ENCODE measurements at places on chromosomes 3 and 15.

DNA sequence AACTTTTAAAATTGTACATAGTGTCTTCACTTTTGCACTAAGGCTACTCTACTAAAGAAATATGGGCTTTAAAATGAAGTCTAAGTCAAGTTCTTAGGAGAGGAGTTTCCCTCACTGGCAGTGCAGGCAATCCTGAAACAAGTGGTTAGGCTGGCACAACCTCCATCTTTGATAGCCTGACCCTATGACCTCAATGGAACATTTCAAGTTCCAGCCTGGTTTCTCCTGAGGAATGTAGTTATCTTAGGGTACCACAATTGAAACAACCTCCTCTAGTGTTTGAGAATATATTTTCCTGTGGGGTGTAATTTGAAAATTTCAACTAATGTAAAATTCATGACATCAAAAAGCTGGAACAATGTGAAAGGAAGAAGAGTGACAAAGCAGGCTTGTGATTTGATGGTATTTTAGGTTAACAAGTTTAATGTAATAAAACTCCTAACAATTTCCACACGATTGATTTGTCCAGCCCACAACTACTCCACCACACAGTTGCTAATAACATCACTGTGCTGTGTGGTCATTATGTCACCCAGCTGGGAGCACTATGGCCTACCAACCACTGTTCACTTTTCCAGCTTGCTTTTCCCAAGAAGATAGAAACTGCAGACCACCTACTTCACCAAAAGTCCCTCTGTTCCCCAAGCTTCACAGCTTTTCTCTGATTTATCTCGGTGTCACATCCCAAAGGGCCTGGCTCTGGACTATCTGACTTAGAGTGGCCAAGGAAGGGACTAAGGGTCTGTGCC is 1.8 kb downstream of the WWTR1 start:
- DNase-seq = no peak

DNA sequence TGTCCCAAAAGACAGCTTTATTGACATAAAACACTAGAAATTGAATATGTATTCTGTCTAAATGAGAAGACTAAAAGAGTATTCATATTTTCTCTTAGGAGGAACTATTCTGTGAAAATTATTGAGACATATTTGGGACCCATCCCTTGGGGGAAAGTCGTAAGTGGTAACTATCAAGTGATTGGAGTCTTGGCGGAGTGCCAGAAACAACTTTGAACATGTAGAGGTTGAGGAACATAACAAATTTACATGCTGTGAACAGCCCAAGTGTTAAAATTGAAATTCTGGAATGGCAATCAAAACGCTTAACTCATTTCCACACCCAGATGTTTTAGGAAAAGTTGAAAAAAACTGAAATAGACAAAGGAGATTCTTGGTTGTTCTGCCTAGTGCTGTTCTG is 1034.6 kb downstream of the NSUN3 start:
- DNase-seq = no peak

DNA sequence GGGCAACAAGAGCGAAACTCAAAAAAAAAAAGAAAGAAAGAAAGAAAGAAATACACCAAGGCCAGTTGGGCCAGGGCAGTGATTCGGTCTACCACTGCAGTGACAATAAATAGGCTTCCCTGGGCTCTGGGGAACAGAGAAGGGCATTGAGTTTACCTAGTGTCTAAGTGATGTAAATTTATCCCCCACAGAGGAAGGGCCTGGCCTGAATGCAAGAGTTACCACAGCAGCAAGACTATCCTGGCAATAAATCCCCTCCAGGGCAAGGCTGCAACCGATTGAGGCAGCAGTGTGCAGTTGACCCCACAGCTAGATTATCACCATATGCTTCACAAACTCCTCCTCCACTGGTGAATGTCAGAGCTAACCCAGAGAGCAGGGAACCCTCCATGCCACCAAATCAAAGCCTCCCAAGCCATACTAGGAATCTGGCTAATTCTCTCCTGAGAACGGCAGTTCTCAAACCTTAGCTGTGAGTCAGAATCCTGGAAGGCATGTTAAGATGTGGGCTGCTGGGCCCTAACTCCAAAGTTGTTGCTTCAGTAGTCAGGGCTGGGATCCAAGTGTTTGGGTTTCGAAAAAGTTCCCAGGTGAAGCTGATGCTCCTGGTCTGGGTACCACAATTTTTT is 64.3 kb upstream of the GATM start:
- peak; percentile 75 for DNase-seq

DNA sequence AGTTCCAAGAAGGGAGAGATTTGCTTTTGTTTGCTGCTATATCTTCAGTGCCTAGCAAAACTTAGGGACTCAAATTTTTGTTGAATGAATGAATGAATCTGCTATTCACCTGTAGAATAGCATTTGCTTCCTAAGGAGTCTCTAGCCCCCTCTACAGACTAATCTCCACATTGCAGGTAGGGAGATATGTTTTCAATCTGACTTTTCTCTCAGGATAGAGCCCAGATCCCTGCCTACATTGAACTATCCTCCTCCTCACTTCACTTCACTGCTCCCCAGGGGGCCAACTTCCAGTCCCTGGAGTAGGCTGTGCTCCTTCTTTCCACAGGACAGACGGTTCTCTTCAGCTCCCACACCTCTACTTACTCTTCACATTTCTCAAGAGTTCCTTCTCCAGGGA is 81.9 kb upstream of the PTX3 start:
- DNase-seq = no peak

- DNase-seq = no peak
These were observed 93.8 kb upstream of the FHIT start for GRCh38 chr3:61345020-61345419.

GRCh38 chr15:47388299-47388698 is 329.0 kb upstream of the SEMA6D start:
- no peak for DNase-seq

DNA sequence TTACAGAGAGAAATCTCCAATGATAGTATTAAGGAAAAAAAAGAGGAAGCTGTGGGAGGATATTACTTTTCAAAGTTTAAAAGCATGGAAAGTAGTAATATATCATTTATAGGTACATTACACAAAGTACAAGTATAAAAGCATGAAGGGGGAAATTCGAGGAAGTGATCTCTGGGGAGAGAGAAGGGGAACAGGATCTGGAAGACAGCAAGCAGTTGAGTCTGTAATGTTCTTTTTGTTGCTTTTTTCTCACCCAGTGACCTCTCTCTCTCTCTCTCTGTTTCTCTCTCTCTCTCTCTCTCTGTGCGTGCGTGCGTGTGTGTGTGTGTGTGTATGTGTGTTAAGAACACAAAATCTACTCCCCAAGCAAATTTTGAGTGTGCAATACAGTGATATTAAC is 10.2 kb downstream of the C3orf20 start:
- DNase-seq = no peak

GRCh38 chr3:13706886-13707285 is 158.0 kb downstream of the FBLN2 start:
- no peak for DNase-seq

DNA sequence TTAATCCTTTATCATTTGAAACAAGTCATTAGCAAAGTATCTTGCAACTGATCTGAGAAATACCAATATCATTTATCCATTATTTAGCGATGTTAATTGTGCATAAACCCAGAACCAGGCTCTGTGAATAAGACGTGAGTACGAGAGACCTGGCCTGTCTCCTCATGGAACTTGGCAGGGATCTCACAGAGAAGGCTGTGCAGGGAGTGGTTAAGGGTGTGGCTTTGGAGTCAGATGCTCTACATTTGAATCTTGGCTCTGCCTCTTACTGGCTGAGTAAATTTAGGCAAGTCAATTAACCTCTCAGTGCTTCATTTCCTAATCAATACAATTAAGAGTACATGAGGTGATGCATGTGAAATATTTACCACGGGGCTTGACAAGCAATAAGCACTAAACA is 39.9 kb upstream of the TBL1XR1 start:
- no peak for DNase-seq

GRCh38 chr3:29370476-29371420 is 89.9 kb downstream of the RBMS3 start:
- DNase-seq = no peak

- DNase-seq = no peak
These were observed 186.8 kb downstream of the SLCO3A1 start for GRCh38 chr15:92040350-92040749.

DNA sequence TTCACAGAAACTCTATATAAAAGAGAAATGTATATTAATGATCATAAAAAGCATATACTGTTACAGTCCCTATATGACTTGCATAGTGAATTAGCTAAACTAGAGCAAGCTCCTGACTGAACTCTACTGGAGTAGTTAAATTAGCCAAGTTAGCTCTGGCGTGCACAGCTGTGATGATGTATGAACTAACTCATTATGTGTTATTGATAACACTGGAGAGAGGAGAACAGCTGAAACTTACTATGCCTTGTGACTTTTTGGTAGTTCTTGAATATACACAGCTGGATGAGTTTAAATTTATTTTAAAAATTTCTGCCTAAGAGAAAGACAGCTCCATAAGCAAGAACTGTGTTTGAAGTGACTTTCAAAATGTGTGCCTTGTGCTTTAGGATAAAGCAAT is 8.1 kb downstream of the TIPARP start:
- DNase-seq = no peak

DNA sequence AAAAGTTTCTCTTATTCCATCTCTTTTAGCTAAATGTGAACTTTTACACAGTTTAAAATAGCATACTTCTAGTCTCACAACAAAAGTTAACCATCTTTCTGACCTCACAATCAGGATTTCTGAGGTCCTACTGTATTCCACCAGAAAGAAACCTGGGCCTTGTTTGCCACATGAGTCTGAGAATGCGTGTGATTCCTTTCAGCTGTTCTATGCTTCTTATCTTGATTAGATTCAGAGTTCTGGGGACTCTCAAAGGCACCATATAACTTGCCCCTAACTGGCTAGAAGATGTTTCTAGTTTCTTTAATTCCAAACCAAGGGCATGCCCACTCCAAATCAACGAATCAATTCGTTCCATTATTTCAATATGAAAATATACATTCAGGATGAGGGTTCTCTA is 131.1 kb downstream of the ATP8B4 start:
- DNase-seq = no peak

- DNase-seq = no peak
These were observed 29.8 kb upstream of the UBE3A start for GRCh38 chr15:25468611-25469010.

- no peak for DNase-seq
These were observed 1159.8 kb upstream of the ALCAM start for GRCh38 chr3:104206925-104207324.

DNA sequence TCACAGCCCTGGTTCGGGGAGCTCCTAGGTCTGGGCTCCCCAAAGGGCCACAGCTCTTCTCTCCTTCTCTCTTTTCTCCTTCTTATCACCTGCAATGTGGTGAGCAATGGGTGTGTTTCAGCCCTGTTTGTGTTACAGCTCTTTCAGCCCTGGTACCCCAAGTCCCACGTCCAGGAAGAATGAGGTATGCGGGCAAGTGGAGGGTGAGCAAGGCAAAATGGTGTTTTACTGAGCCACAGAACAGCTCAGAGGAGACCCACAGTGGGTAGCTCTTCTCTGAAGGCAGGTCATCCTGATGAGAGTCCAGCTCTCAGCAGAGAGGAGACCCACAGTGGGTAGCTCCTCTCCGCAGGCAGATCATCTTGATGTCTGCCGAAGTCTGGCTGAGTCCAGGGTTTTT is 86.8 kb downstream of the BFSP2 start:
- no peak for DNase-seq

GRCh38 chr15:99250001-99250400 is 620 bp upstream of the TTC23 start:
- DNase-seq = no peak

- no peak for DNase-seq
These were observed 421.4 kb downstream of the SHQ1 start for GRCh38 chr3:72426618-72427397.

DNA sequence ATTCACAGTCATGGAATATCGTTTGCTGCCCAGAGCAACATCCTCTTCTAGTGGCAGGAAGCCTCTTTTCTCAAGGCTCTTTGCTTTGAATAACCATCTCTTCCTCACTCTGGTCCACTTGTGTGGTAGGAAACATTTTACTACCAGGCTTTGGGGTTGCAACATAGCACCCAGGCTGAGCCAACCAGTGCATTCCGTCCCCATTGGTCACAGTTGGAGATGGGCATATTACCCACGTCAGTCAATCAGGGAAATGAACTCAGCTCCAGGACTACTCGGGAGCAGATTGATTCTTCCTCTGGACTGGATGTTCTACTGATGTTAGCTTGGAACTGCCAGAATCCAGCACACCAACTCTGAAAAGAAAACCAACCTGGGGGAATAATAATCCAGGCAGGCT is 4.2 kb upstream of the PEX5L start:
- no peak for DNase-seq

GRCh38 chr3:8555725-8556472 is 54.3 kb downstream of the LMCD1 start:
- no peak for DNase-seq

Measured in GM04504 (cell line).